ENCODE measurements at places on chromosomes 12 and 14. TPM values are rescaled to one million over a fixed set of nuclear protein-coding genes. Genes with fewer than 3 reads are reported as not detected.

The IRAK3 gene
- 15.8 TPM for total RNA-seq

- H3K27me3 ChIP-seq = no peaks in the 10 kb centered on the region
- no peak overlapping the region for H3K27ac ChIP-seq
- no peak for DNase-seq
Measured at GRCh38 chr12:124006846-124007713, 34.1 kb downstream of the ZNF664 start.

DNA sequence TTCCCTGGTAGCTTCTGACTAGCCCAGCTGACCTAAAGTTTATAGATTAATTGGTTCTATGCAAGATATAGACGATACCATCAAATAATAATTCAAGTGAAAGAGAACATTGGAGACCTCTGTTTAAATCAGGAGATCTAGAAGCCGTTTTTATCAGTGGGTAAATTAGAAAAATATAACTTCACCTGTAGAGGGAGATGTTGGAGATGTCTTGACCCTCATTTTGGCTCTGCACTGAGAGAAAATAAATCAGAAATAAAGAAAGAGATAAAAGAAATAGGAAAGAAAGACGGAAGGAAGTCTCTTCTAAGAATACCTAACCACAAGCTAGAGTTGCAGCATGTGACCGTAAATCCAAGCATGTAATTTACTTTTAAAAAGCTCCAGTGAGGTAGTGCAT lies 684.5 kb downstream of the C12orf50 start:
- H3K27ac ChIP-seq = no peak overlapping the region
- H3K27me3 ChIP-seq = no peaks in the 10 kb centered on the region
- no peaks in the 10 kb centered on the region for H3K36me3 ChIP-seq

- H3K27ac ChIP-seq = peak overlapping the region; percentile 44
- H3K27me3 ChIP-seq = no peaks in the 10 kb centered on the region
- no peaks in the 10 kb centered on the region for H3K36me3 ChIP-seq
- no peak for DNase-seq
- H3K4me1 ChIP-seq = no peaks in the 10 kb centered on the region
Measured at GRCh38 chr12:1611803-1612572, 17.0 kb upstream of the WNT5B start.

All from right atrium auricular region (tissue), 2 donors.